ENCODE measurements at places on chromosomes 1 and 21.
A peak's percentile ranks its signal among the peaks of the same experiment; 100 is the strongest.

DNA sequence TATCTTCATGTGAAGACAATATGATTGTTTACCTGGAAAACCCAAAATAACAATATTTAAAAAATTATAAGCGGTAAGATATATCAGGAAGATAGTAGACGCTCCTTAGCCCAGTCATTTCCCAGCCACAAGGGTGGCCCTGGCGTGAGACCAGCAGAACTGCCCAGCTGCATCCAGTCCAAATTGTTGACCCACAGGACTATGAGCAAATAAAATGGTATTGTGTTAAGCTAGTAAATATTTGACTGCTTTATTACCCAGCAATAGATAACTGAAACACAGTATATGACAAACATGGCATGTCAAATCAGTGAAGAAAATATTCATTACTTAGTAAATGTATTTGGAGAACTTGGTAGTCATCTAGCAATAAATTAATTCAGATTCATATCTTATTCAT, 294.3 kb upstream of the SPAG17 start:
- DNase-seq, result no peak

- DNase-seq, result no peak
Observed at GRCh38 chr1:178931858-178932551, 61.1 kb upstream of the ANGPTL1 start.

GRCh38 chr1:6212193-6212959, 6.5 kb downstream of the RNF207 start:
- DNase-seq, result no peak

DNA sequence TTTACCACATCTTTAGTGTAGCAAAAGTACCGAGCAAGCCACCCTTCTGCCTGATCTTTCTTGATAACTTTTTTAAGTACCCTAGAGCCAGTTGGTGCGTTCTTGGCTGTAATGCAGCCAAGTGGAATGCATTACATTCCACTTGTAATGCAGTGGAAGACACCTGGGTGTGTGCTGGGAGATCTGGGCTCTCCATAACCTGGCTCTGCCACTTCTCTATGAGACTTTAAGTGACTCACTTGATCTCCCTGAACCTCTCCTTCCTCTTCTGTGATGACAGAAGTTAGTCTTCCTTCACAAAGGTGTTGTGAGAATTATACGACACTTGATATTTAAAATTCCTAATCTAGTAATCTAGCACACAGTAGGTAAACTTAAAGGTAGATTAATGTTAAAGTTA, 35.3 kb upstream of the NFIA start:
- no peak for DNase-seq

- peak; percentile 27 for DNase-seq
Observed at GRCh38 chr1:23591460-23592208, 32.3 kb upstream of the ID3 start.

DNA sequence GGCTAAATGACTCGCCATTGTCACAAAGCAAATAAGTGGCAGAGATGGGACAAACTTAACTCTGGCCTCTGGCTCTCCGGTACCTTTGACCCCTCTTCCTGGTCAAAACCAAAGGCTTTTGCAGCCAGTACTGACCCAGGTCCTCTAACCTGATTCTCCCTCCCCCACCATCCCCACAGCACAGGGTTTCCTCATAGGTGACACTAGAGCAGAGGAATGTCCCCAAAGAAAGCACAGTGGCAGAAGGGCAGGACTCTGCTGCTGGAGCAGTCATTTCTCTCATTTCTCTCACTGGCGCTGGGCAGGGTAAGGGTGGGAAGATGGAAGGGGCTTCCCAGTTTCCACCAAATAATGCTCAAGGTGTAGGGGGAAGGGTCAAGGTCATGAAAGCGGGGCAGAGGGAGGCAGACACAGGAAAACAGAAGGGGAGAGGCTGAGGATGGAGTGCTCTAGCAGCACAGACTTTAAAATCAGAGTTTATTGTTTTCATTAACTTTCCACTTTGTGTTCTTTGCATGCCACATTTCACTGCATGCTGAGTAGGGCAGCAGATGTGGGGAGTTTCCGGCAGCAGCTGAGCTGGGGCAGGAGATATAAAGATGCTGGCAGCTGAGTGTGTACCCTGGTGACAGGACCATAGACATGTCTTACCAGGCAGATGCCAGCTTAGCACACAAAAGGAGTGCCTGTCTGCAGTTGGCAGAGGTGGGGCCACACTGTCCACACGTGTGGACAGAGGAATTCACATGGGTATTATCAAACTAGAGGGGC, 80.5 kb downstream of the FAM78B start:
- no peak for DNase-seq

GRCh38 chr1:48560116-48560515, 88.1 kb upstream of the SPATA6 start:
- DNase-seq, result no peak

DNA sequence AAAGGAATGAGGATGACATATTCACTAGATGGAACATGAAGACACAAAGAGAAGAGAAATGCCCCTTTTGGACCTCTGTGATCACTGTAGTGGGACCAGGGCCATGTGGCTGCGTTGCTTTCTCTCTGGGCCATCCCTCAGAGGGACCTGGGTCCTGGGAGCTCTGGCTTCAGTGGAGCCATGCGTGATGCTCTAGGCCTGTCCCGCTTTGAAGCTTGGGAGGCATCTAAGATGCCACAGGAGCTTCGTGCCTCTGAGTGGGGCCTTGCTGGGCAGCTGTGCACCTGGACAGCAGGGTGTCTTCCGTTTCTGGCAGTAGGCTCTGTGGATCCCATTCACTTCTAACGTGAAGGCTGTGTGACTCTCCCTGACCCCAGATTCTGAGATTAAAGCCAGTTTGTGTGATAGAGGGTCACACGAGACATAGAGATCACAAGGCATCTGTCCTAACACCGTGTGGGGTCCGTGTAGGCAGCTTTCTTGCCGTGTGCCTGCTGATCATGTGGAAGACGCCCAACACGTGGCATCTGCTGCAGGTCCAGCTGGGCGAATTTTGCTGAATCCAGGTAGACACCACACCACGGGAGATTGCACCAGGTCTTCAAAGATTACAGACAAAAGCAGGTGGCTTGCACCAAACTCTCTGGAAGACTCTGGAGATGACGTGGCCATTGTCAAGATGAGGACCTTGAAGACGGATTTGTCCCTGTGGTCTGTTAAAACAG, 17.2 kb upstream of the PRSS38 start:
- DNase-seq, result no peak

- no peak for DNase-seq
Observed at GRCh38 chr21:25863031-25863430, 128.3 kb downstream of the GABPA start.

DNA sequence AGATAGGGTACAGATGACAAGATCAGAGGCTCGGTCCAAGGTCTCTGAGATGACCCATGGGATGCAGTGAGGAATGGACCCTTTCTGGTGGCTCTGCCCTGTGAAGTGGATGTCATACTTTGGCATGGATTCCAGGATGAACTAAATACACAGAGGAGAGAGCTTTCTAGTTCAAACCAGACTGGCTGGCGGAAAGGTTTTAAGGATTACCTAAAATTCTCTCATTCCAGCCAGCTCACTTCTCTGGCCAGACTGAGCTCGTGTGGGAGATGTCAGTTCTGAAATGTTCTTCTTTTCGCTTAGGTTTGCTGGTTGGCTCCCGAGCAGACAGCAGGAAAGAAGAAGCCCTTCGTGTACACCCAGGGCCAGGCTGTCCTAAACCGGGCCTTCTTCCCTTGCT, 6.2 kb downstream of the RNPEP start:
- DNase-seq, result no peak

- DNase-seq, result no peak
Observed at GRCh38 chr1:211280910-211281309, 21.7 kb downstream of the RCOR3 start.

- DNase-seq, result no peak
Observed at GRCh38 chr1:235724730-235725129, 75.1 kb upstream of the GNG4 start.

- DNase-seq, result no peak
Observed at GRCh38 chr1:180854456-180854855, 58.2 kb upstream of the KIAA1614 start.

GRCh38 chr1:172277275-172277674, 143.2 kb upstream of the C1orf105 start:
- DNase-seq, result no peak

DNA sequence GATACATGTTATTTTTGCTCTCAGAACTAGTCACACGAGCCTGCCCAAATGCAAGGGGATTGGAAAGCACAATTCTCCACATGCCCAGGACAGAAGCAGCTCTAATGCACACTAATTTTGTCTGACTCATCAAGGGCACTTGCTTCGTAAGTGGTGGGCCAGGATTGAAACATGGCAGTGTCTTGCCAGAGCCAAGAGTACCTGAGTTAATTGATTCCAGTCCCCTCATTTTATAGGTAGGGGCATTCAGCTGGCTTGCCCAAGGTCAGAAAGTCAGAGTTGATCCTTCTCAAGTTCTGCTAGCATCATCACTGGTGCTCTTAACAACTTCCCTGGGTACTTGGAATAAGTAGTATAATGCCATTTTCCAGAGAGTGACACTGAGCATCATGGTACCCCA, 356.1 kb downstream of the ZNF326 start:
- no peak for DNase-seq

GRCh38 chr1:163528710-163529348, 207.1 kb downstream of the NUF2 start:
- DNase-seq, result no peak

- DNase-seq, result no peak
Observed at GRCh38 chr1:40256401-40257084, 1.5 kb upstream of the ZMPSTE24 start.

DNA sequence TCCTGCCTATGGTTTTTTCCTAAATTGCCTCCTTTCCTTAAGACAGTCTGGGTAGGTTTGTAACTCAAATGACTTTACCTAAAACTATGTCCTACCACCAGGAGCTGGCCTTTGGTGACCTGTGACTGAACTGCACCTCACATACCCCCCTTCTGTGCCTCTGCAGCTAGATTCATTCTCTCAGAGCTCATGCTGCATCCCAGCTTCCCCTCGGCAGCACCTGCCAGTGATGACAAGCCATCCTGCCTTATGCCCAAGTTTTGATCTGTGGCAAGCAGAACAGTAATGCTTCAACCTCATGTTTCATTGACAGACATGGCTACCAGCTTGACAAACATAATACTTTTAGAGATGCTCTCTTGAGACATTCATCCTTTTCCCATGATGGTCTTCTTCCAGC, 141.9 kb downstream of the TSEN15 start:
- DNase-seq, result no peak

GRCh38 chr1:44249543-44249942, 36.3 kb downstream of the DMAP1 start:
- DNase-seq, result no peak
